ENCODE measurements at places on chromosomes 11 and 22.

DNA sequence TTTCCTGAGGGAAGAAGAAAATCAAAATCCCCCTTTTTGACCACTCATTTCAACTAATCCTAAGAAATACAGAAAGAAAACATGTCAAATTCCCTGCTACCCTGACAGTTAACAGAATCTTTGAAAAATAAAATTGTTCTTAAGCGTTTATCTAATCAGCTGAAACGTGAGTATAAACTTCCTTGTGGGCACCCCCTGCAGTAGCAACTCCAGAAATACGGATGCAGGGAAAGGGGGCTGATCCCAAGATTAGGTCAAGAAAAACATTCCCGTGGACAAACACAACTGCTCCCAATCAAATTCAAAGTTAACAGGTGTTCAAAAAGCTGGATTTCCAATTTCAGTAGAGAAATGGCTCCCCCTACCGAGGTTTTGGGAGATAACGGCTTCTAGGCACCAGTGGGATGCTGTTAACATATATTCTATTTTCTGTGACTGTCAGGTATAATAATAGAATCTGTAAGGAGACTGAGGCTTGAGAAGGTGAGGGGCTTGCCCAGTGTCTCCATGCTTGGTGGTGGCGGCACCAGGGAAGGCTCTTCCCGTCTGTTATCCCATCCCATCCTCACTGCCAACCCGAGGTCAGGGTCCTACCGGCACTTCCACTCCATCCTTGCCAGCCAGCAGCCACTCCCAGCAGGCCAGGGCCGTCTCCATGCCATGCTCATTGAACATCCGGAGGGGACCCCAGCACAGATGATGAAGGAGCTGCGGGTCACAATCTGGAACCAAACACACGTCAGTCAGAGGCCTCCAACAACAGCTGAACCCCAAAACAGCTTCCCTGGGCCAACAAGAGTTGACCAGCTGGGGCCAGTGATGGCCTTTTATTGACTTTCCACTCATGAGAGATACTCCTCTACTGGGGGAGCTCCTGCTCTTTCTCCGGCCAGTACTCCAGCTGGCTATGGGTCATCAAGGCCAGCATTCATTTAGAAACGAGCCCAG is 32.0 kb upstream of the SERPIND1 start:
- DNase-seq, result no peak

- no peak for DNase-seq
Measured at GRCh38 chr11:61198948-61199523, 4.3 kb upstream of the PGA3 start.

DNA sequence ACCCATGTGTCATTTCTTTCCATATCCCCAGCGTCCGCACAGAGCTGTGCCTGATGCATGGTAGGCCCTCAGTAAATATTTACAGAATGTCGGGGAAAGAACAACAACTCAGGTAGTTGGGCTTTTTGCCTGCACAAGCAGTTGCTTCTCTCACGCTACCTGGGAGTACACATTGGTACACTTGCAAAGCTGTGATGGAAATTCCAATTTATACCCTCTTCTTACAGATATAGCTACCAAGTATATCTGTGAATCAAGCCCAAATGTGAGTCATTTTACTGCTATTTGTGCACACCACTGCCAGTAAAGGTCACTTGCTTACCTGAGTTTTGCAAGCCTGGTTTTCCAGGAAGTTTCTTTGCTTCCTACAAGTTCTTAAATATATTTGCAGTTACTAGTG is 333.0 kb upstream of the NARS2 start:
- DNase-seq, result no peak

DNA sequence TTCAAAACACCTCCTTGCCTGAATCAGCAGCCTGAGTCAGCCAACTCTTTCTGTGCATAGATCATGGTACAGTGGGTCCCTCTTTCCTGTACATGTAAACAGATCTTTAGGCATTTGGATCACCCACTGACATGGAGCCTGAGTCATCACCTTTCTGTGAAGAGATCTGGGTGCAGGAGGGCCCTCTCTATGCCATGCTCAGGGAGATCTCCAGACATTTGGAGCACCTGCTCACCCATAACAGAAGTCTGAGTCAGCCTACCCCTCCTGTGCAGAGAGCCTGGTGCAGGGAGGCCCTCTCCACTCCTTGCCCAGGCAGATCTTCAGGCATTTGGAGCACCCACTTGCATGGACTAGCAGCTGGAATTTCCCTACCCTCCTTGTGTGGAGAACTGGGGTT is 56.2 kb upstream of the GLYAT start:
- no peak for DNase-seq

- DNase-seq, result no peak
Measured at GRCh38 chr11:122673701-122674100, 18.2 kb downstream of the UBASH3B start.

DNA sequence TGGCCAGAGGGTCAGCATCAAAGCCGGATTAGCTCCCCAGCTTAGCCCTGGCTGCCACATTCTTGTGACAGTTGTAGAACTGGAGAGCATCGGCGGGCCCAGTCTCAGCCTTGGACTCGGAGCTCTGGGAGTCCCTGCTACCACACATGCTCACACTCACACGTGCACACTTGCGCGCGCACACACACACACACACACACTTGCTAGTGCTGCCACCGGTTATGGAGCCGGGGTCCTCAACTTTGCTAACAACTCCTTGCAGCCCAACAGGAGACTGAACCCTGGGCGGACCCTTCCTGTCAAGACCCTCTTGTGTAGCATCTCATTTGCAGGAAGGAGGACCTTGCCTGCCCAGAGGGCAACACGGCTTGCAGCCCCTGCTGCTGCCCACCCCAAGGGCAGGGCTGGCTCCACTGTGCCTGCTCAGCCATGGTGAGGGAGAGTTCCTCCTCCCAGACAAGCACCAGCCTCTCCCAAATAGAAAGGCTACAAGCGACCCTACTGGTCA is 107.6 kb downstream of the WNT7B start:
- DNase-seq, result no peak

- DNase-seq, result no peak
Measured at GRCh38 chr11:68169442-68169841, 43.7 kb downstream of the KMT5B start.

DNA sequence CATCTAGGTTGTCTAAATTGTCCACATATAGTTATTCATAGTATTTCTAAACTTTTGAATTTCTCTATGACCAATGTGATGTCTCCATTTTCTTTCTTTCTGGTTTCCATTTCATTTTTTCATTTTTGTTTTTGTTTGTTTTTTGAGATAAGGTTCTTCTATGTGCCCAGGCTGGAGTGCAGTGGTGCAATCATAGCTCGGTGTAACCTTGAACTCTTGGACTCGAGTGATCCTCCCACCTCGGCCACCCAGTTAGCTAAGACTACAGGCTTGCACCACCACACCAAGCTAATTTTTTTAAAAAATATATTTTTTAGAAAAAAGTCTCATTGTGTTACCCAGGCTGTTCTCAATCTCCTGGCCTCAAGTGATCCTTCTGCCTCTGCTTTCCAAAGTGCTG is 8.2 kb downstream of the GSTT4 start:
- no peak for DNase-seq

DNA sequence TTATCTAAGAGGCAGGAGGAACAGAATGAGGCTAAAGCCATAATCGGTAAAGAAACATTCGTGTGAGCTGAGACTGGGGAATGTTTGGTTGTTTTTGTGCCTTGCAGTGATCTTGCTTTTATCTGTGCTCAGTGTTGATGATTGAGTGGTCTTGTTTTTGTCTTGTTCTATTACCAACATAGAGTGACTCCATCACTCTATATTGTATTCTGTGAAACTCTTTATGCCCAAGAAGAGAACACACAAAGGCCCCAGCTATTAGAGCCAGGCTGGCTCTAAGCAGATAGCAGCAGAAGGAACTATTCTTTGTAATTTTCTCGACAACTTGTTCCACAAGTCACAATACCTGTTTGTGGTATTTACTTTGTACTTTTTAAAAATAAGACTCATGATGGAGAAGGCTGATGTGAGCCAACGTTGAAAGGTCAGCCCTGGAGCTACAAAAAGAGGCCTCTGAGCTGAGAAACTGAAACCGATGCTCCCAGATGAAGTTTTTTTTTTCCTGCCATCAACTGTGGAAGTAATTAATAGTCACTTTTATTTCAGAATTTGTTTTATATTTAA is 68.4 kb downstream of the LARGE1 start:
- no peak for DNase-seq

DNA sequence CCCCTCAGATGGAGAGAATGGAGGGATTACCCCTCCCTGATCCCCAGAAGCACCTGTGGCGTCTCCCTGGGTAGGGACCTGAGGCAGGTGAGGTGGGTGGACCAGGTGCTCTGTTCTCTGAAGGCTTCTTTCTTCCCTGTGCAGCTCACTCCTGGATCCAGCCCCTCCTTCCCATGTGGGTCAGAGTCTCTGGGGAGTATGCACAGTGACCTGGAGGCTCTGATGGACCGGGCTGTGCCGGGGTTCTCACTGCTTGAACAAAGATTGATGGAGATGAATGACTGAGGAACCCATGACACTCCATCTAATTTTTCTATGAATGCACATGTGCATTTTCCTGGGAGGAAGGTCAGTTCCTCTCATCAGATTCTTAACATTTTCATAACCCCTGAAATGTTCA is 78.6 kb upstream of the SHANK2 start:
- no peak for DNase-seq

GRCh38 chr11:40328890-40329614 is 1130.4 kb downstream of the LRRC4C start:
- DNase-seq, result no peak

DNA sequence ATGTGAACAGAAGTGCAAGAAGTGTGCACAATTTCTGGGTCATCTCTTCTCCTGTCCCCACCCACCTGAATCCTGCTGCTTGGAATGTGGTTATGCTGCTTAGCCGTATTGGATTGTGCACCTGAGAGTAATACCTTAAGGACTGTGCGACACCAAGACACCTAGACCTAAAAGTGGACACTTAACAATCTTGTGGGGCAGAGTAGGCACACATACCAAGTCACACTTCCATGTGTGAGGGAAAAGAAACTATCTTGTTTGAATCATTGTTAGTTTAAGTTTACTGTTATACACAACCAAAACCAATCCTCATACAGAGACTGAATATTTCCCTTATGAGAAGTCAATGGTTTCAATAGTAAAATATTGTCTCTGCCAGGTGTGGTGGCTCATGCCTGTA is 93.7 kb downstream of the CCDC83 start:
- DNase-seq, result no peak

DNA sequence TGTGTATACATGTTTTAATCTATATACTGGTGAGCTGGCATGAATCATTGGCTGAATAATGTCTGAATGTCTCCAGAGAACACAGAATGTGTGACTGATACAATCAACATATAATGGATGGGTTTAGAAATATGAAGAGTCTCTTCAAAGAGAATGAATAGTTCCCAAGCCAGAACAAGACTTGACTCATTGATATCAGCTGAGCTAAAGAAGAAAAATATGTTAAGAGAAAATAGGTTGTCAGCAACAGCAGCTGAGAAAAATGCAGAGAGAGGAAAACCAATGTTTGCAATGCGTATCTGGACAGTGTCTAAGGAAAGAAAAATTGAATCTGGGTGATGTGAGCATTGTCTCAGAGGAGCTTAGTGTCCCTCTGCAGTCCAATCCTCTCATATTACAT is 1281.8 kb upstream of the TENM4 start:
- no peak for DNase-seq

DNA sequence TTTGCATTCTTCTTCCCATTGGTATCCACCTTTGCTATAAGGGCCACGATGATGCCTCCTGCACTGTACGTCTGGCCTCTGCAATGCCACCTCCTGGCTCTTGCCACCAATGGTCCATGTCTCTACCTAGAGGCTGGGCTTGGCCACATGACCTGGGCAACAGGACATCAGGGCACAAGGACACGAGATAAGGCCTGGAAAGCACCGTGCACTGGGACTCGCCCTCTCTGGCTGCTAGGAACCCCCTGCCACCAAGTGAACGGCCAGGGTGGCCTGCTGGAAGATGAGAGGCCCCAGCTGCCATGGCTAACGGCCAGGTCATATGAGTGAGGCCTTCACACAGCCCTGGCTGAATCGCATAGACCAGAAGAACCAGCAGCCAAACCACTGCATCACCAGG is 87.4 kb downstream of the TRMU start:
- DNase-seq, result no peak

DNA sequence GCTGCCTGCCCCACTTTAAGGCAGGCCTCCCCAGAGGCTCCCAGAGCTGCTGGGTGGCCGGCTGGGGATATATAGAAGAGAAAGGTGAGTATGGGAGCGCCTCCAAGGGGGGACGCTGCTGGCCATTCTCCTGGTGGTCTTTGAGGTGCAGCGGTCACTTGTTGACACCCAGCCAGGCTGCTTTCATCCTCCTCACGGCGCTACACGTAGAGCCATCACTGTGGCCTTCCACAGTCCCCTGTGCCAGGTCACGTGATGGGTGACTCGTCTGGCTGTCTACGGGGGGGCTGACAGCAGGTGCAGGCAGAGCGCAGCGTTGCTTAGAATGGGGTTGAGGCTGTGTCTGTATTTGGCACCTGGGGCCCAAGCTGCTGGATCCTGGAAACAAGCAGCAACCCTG is 1.9 kb downstream of the ACR start:
- DNase-seq, result no peak

- no peak for DNase-seq
Measured at GRCh38 chr22:19258371-19258770, 33.1 kb downstream of the CLTCL1 start.

DNA sequence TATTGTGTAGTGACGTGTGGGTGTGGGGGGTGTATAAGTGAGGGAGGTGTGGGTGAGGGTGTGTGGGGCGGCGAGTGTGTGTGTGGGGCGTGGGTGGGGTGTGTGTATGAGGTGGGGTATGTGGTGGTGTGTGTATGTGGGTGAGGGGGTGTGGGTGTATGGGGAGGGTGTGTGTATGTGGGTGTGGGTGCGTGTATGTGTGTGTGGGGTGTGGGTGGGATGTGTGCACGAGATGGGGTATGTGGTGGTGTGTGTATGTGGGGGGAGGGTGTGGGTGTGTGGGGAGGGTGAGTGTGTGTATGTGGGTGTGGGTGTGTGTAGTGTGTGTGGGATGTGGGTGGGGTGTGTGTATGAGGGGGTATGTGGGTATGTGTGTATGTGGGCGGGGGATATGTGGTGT is 205.5 kb downstream of the OPCML start:
- DNase-seq, result no peak

DNA sequence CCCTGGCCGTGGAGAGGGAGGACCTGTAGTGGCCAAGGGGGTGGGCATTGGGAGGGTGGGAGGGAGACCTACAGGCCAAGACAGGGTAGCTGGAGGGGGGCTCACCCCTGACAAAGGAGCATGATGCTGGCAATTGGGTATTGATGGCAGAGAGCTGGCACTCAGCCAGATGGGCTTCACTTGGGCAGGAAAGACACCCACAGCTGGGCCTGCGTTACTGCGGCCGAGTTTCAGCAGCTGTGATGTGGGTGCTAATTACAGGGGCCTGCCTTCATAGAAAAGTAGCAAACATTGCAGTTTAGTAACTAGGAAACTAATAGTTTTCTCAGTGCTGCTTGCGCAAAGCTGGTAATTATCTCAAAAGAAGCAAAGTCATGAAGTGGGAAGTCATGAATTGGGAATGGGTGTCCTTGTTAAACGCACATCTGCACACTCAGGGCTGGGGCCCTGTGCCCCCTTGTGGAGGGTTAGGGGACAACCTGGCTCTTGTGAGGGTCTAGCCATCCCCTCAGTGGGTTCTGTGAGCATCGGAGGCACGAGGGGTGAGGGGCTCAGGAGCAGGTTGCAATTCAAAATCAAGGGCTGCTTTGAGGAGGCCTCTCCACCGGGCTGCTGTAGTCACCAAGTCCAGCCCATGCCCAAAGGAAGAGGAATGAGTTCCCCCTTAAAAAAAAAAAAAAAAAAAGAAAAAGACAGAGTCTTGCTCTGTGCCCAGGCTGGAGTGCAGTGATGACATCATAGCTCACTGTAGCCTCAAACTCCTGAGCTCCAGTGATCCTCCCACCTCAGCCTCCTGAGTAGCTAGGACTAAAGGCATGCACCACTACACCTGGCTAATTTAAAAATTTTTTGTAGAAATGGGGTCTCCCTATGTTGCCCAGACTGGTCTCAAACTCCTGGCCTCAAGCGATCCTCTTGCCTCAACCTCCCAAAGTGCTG is 24.4 kb upstream of the TXNRD2 start:
- no peak for DNase-seq
